ENCODE measurements at places on chromosomes 3 and 15. TPM values are rescaled to one million over a fixed set of nuclear protein-coding genes. Genes with fewer than 3 reads are reported as not detected.

GRCh38 chr3:45253316-45253715 is 27.2 kb upstream of the TMEM158 start:
- no peaks in the 10 kb centered on the region for H3K4me1 ChIP-seq
- H3K4me3 ChIP-seq = no peak overlapping the region
- H3K36me3 ChIP-seq = no peaks in the 10 kb centered on the region
- no peak for DNase-seq

DNA sequence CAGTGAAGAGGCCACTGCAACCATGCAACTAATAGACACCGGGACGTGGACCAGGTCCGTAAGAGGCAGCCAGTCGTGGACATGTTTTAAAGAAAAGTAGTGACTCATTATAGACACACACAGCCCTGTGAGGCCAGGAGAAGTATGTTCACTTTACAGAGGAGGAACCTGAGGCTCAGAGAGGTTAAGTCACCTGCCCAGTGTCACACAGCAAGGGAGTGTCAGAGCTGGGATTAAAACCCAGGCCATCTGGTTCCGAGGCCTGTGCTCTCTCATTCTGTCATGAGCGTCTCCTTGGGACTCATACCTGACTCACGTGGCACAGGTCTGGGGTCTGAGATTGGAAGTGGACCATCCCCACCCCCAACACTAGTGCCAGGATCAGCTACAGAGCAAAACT is 28.1 kb upstream of the GRIP2 start:
- no peak overlapping the region for H3K4me3 ChIP-seq
- peaks cover 8% of the 10 kb centered on the region for H3K4me1 ChIP-seq
- H3K36me3 ChIP-seq = no peaks in the 10 kb centered on the region
- no peak for DNase-seq
- no peaks in the 10 kb centered on the region for H3K27me3 ChIP-seq
- no peak overlapping the region for H3K27ac ChIP-seq

Gene LMAN1L
- not detected for total RNA-seq

DNA sequence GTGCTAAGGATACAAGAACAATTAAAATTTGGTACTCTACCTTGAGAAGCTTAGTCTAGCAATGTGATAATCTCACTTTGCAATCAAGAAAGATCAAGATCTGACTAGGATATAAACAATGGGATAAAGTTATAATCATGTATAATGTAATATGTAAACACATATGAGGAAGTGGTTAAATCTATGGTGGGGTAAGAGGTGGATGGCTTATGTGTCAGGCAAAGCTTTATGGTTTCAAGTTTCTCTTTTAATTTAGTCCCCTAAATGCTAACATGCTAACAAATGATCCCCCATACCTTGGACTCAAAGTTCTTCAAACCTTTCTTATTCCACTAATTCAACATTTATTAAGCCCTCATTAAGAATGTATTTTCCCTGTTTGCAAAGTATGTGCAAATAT is 2.5 kb downstream of the RSL24D1 start:
- H3K27me3 ChIP-seq = no peaks in the 10 kb centered on the region
- peaks cover 11% of the 10 kb centered on the region for H3K36me3 ChIP-seq
- no peak overlapping the region for H3K4me3 ChIP-seq
- H3K27ac ChIP-seq = no peak overlapping the region
- H3K4me1 ChIP-seq = peaks cover 6% of the 10 kb centered on the region
- no peak for DNase-seq

- no peak overlapping the region for H3K4me3 ChIP-seq
- peaks cover 12% of the 10 kb centered on the region for H3K36me3 ChIP-seq
- no peak overlapping the region for H3K27ac ChIP-seq
- H3K27me3 ChIP-seq = no peaks in the 10 kb centered on the region
- no peak for DNase-seq
Measured at GRCh38 chr15:72034859-72035650, 82.9 kb downstream of the MYO9A start.

- H3K4me1 ChIP-seq = peaks cover 18% of the 10 kb centered on the region
- no peak overlapping the region for H3K4me3 ChIP-seq
Measured at GRCh38 chr15:36970522-36970921, 129.8 kb downstream of the MEIS2 start.

Gene SMC4
- 79.1 TPM for total RNA-seq

DNA sequence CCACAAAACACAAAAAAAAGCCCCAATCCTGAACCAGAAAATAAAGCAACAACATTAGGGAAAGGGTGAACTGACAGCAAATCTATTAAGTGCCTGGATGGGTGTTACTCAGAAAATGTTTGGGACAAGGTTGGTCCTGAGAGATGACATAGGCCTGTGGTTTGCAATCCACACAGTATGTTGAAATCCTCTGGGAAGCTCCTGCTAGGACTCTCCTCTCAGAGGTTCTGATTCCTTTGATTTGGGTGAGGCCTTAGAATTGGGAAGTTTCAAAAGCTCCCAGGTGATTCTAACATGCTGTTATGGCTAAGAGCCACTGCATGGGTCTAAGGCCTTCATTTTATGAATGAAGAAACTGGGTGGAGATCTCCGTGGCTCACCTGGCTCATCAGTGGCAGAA is 18.4 kb downstream of the CLDN1 start:
- DNase-seq = no peak
- H3K27me3 ChIP-seq = no peaks in the 10 kb centered on the region
- peak overlapping the region; percentile 12 for H3K27ac ChIP-seq

- H3K27ac ChIP-seq = no peak overlapping the region
- no peaks in the 10 kb centered on the region for H3K36me3 ChIP-seq
- no peak overlapping the region for H3K4me3 ChIP-seq
- H3K4me1 ChIP-seq = peaks cover 34% of the 10 kb centered on the region
- H3K27me3 ChIP-seq = peaks cover 24% of the 10 kb centered on the region
Measured at GRCh38 chr15:71509139-71509538, 301.2 kb upstream of the NR2E3 start.

DNA sequence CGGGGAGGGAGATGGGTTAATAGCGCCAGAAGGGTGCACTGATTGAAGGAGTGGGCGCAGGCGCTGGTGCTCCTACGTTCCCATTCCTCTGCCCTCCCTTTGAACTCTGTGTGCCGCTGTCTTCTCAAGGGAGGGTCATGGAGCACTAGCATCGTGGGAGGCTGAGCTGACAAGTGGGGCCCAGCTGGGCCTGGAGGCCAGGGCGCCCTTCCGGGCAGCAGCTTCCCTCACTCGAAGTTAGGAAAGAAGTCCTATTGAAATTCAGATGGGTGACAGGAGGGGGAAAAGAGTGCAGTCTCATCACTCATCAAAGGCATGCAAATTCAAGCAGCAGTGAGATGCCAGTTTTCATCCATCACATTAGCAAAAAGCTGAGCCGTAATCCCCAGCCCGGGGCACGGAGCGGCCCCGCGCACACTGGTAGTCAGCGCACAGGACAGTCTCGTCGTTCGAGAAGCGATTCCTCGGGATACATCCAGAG is 128.2 kb downstream of the LRRK1 start:
- H3K4me3 ChIP-seq = no peak overlapping the region
- H3K36me3 ChIP-seq = no peaks in the 10 kb centered on the region
- H3K4me1 ChIP-seq = peaks cover 3% of the 10 kb centered on the region
- H3K27me3 ChIP-seq = peaks cover 27% of the 10 kb centered on the region
- DNase-seq = no peak

Gene PLSCR2
- total RNA-seq = 0.44 TPM

Gene GOLGA6C
- not detected for total RNA-seq

DNA sequence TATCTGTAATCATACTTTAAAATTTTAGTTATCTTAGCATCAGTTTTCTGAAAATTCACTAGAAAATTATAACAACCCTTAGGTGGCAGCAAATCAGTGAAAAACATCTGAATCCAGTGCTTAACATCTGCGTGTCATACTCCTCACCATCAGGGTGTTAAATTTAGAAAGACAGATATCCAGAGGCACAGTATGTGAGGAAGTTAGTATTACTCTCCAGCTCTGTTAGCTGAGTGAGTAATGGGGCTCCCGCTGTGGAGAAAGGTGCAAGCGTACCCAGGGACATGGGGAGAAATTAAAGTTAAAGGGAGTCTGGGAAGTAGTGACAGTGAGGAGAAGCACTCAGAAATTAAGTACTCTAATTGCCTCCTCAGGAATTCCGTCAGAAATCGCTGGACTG is 50.9 kb downstream of the CEP63 start:
- no peaks in the 10 kb centered on the region for H3K27me3 ChIP-seq
- no peak overlapping the region for H3K4me3 ChIP-seq
- peaks cover 7% of the 10 kb centered on the region for H3K36me3 ChIP-seq

Gene CATSPER2
- total RNA-seq = 7.7 TPM

DNA sequence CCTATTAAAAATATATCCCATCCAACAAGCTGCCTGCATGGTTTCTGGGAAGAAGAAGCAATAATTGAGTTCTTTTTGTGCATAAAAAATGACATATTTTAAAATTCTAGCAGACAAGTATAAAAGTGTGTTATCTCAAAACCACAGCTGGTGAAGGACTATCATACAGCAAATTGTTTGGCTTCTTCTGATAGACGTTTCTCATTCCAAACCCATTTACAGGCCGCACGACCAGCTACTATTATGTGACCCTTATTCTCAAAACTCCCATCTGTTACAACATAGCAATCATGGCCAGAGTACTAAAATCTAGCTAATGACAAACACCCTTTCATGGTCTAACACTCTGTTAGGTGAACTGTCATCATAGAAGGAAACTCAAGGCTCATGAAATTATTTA is 21.7 kb downstream of the ETFA start:
- H3K36me3 ChIP-seq = peaks cover 16% of the 10 kb centered on the region
- H3K4me3 ChIP-seq = no peak overlapping the region
- H3K27ac ChIP-seq = no peak overlapping the region

Gene PPIB
- total RNA-seq = 499 TPM

Gene GOLGA8T
- total RNA-seq = not detected

Gene PLCD1
- total RNA-seq = 33.3 TPM

DNA sequence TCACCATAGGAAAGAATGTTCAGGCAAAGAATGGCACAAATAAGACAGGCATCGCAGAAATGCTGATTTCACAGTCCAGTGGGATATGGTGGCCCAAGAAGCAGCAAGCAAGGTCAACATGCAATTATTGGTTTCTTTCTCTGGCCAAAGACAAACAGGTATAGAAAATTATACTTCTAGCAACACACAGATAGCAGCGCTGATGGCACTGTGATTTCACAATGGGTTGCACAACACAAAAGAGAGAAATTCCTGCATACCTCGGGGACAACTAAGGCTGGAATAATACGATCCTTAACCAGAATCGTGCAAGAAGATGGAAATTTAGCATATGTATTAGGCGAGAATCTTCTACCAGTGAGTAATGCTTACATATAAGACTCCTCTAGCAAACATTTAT is 76.3 kb upstream of the NR2F2 start:
- H3K4me3 ChIP-seq = no peak overlapping the region
- DNase-seq = no peak
- no peak overlapping the region for H3K27ac ChIP-seq
- no peaks in the 10 kb centered on the region for H3K4me1 ChIP-seq
- H3K27me3 ChIP-seq = no peaks in the 10 kb centered on the region

DNA sequence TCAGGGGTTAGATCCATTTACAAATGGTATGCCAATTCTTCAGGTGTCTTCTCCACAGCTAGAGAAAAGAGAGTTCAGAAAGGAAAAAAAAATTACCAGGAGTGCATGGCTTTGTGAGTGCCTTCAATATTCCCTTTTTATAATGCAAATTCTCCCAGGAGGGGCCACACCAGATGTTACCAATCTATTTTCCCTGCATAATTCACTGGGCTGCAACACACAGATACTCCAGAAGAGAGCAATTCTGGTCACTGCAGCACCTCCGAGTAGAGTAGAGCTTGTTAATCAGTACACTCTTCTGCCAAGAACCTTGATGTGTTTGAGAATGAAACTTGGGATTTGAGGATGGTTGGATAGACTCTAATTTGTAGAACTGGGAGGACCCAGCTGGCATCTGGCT is 80.7 kb upstream of the SPRED1 start:
- H3K4me1 ChIP-seq = peaks cover 9% of the 10 kb centered on the region
- no peak overlapping the region for H3K27ac ChIP-seq
- no peaks in the 10 kb centered on the region for H3K27me3 ChIP-seq
- no peak for DNase-seq
- H3K4me3 ChIP-seq = no peak overlapping the region

DNA sequence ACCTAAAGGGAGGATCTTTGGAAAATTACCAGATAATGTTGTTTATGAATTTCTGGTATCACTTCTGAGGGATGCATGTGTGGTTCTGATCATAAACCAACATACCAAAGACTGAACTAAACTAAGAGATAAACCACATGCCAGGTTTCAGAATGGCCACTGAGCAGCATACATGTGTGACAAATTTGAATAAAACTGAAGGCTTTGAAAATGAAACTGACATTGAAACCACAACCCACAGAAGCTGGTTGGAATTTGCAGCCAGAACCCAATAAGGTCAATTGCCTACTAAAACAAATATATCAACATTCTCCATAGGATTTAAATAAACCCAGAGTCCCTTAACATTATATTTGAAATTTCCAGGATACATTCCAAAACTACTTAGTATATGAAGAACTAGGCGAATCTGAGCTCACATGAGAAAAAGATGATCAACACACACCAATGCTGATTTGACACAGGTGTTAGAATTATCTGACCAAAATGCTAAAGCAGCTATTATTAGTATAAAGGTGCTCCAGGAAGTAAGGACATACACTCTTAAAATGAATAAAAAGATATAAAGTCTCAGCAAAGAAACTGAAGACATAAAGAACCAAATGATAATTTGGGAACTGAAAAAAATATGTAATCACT is 125.0 kb downstream of the ZNF280D start:
- no peak overlapping the region for H3K4me3 ChIP-seq
- H3K27ac ChIP-seq = no peak overlapping the region
- H3K36me3 ChIP-seq = no peaks in the 10 kb centered on the region

- peak overlapping the region; percentile 45 for H3K27ac ChIP-seq
- H3K27me3 ChIP-seq = no peaks in the 10 kb centered on the region
- H3K4me3 ChIP-seq = no peak overlapping the region
- H3K36me3 ChIP-seq = peaks cover 8% of the 10 kb centered on the region
- no peak for DNase-seq
Measured at GRCh38 chr3:130733236-130733875, 13.3 kb downstream of the PIK3R4 start.

Gene IL17RD
- total RNA-seq = 30.4 TPM

DNA sequence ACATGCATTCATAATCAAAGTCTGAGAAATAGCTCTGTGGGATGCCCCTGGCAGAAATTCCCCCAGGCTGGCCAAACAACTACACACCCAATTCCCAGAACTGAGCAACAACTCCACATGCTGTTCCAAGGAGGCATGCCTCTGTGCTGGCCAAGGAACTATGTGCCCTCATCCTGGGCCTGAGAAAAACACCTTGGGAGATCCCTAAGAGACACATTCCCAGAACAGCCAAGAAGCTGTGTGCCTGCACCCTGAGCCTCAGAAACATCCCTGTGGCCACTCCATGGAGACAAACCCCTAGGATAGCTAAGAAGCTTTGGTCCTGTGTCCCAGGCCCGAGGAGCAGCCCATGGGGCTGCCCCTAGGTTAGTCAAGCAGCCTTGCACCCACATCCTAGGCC is 92.3 kb upstream of the MME start:
- H3K27ac ChIP-seq = no peak overlapping the region
- H3K36me3 ChIP-seq = peaks cover 3% of the 10 kb centered on the region
- no peak overlapping the region for H3K4me3 ChIP-seq
- no peak for DNase-seq
- H3K27me3 ChIP-seq = no peaks in the 10 kb centered on the region

Gene NEK11
- total RNA-seq = 18.7 TPM

GRCh38 chr3:155853214-155854140 is 750 bp downstream of the SLC33A1 start:
- H3K27me3 ChIP-seq = peaks cover 7% of the 10 kb centered on the region
- peak overlapping the region; percentile 97 for H3K27ac ChIP-seq
- H3K36me3 ChIP-seq = no peaks in the 10 kb centered on the region
- peaks cover 23% of the 10 kb centered on the region for H3K4me1 ChIP-seq

GRCh38 chr3:57966829-57967228 is 41.4 kb upstream of the FLNB start:
- H3K4me1 ChIP-seq = peaks cover 1% of the 10 kb centered on the region
- no peaks in the 10 kb centered on the region for H3K36me3 ChIP-seq
- no peaks in the 10 kb centered on the region for H3K27me3 ChIP-seq
- no peak overlapping the region for H3K4me3 ChIP-seq

Measured in progenitor cell of endocrine pancreas (in vitro differentiated cells).